GM23248 (cell line): ENCODE measurements at places on chromosomes 3 and 15.

GRCh38 chr3:66400411-66401156, 100.2 kb downstream of the LRIG1 start:
- no peak for DNase-seq

- peak; percentile 36 for DNase-seq
These were observed 28.7 kb downstream of the ATP13A3 start for GRCh38 chr3:194458131-194458530.

DNA sequence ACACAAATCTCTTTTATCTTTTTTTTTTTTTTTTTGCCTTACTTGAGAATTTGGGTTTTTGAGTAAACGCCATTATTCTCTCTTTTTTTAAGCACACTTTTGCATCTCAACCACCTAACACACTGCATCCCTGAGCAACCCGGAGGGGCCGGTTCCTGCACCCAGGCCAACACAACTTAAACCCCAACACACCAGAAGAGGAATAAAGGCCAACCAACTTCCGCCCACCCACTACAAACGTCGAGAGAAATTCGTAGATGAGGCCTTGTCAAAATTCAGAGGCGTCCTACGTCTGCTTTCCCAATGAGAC, 389 bp upstream of the CCNB2 start:
- DNase-seq: no peak

- peak; percentile 87 for DNase-seq
These were observed 18.0 kb upstream of the LOXL1 start for GRCh38 chr15:73908030-73908821.

DNA sequence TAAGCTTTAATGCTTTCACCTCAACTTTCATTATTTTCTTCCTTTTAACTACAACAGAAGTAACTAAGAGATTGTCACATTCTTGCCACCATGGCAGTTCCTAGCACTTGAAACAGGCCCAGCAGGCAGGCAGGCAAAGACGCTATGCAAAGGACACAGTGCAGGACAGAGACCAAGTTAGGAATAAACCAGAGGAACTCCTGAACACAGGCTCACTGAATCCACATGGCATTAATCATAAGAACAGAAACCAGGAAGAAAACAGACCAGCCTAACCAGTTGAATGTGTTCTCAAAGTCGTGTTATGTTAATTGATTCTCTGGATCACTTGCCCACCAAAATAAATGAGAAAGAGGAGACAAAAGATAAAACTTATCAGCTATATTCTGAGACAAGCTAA, 397.6 kb downstream of the TBL1XR1 start:
- no peak for DNase-seq

GRCh38 chr3:10977892-10978510, 14.5 kb upstream of the SLC6A1 start:
- DNase-seq: no peak

- DNase-seq: peak; percentile 78
These were observed 406.2 kb downstream of the RBMS3 start for GRCh38 chr3:29686889-29687592.

DNA sequence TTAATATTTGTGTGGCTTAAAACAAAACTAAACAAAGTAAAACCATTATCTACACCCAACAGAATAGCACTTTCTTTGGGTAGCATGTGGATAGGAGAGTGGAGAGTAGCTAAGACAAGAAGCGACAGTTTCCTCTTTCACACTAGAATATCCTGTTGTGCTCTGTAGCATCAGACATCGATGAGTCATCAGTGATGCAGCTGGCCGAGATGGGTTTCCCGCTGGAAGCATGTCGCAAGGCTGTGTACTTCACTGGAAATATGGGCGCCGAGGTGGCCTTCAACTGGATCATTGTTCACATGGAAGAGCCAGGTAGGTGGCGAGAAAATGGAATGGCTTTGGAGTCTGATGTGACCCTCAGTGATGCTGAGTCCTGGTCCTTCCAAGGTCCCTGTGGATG, 108.1 kb downstream of the USP13 start:
- DNase-seq: peak; percentile 49

DNA sequence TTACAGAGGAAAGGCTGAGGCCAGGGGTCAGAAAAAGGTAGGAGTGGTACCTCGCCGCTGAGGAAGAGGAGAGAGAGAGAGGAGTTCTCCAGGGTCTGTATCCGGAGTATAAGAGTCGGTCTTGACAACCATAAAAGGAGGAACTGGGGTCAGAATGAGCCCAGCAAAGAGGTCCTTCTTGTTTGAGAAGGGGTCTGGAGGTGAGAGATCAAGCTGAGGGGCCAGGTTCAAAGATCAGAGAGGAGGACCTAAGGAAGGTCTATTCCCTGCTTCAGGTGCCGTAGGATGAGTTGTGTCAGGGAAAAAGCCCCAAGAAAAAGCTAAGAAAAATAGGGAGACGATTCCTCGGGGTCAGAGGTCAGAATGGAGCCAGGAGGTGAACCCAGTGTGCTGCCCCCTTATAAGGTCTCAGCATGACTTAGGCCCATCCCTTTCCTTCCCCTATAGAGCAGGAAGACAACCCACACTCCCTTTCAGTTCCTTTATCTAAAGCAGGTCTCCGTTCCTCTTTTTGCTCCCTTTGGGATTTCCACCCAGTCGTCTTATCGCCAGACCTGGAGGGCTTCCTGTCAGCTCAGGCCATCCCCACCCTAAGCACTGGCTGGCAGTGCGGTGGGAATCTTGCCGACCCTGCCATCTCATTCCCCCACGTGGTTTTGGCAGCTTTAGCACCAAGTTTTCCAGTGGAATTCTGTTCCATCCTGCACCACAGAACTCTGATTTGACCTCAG, 651 bp downstream of the MTMR14 start:
- peak; percentile 17 for DNase-seq
